Activated CD4-positive, alpha-beta T cell treated with anti-CD3 and anti-CD28 coated beads for 4 hours (primary cell): ENCODE measurements at places on chromosomes 1 and 21.

DNA sequence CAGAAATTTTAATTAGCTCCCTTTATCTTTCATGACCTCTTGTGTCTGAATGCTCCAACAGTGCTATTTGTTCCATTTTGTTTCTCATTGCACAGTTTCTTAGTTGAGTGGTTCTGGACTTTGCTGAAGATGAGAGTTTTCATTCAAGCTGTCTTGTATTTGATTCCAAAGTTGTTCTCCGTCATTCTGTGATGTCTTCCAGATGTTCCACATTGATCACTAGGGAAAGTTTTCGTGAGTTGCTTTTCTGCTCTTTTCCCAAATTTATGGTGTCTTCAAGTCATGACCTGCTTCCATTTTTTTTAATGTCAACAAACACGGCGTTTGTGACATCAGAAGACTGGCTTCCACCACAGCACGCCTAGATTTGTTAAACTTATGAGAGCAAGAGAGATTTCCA, 575.5 kb downstream of the MRPL39 start:
- DNase-seq = no peak

GRCh38 chr1:201649761-201650622, 111.1 kb downstream of the NAV1 start:
- DNase-seq = no peak

DNA sequence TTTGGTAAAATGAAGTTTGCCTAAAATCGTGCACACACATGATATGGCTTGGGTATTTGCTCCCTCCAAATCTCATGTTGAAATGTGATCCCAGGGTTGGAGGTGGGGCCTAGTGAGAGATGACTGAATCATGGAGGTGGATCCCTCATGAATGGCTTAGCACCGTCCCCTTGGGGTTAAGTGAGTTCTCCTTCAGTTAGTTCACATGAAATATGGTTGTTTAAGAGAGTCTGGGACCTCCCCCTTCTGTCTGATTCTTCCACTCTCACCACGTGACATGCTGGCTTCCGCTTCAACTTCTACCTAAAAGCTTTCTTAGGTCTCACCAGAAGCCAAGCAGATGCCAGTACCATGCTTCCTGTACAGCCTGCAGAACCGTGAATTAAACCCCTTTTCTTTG, 58.4 kb downstream of the SIPA1L2 start:
- no peak for DNase-seq

GRCh38 chr21:45347048-45347711, 57.8 kb upstream of the COL18A1 start:
- DNase-seq = no peak

DNA sequence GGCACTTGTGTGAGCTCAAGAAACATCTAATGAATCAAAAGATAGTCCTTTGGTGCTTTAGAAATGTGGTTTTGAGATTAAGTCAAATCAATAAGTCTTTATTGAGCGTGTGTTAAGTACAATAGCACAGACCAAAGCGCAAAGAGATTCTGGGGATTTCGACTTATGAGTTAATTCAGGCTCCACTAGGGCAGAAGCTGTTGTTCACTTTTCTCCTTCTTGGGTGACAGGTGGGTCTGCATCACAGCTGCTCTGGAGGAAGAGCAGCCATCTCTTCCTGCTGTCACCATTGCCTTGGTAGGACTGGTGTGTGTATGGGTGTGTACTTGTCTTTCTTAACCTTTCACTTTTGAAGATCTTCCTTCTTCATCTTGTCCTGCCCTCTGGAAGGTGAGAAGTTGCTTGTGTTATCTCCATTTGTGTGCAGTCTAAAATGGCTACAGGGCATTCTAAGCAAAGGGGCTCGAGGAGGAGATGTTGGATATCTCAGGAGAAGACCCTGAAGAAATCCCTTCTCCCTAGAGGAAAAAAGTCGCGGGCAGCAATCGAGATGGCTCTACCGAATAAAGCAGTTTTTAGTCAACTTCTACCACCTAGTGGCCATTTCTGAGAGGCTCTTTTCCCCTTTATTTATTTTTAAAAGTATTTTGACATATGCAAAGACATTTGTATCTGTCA, 22.9 kb upstream of the DISC1 start:
- DNase-seq = peak; percentile 39

DNA sequence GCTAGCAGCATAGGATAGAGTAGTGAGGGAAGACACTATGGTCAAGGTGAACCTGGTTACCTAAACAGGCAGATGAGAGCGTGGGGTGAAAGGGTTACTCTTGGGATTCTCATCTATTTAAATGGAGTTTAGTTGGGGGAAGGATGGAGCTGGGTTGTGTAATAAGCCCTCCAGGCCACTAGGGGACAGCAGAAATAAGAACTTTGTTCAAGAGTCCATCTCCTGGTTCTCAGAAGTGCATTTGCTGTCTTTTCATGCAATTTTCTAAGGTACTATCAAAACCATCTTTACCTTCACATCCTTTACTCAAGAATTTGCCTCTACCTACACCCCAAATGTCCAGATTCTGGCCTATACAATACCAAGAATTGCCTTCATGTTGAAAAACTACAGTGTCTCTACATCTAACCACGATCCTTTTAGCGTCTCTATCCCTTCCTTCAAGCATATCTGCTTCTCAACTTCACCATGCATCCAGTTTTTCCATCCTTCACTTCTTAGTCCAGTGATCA, 28.0 kb downstream of the SLAMF1 start:
- DNase-seq = no peak
